Ammon's horn (tissue), 1 donor: ENCODE measurements at places on chromosomes 3 and 15.

- no peak for DNase-seq
Measured at GRCh38 chr3:177681852-177682251, 484.6 kb upstream of the TBL1XR1 start.

DNA sequence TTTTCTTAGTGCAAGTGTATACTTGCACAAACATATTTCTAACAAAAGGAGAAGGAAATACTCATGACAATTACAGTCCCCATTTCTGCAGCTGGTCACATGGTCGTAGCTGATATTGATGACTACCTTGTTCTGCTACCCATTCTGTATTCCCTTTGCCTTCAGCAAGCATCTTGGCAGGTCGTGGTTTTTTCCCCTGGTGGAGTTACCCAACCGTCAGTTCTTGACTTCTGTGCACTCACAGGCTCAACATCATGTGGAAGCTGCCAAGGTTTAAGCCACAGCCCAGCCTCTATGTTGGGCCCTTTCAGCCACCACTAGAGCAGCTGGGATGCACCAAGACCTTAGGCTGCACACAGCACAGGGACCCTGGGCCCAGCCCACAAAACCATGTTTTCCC, 56.1 kb downstream of the VGLL3 start:
- no peak for DNase-seq

- DNase-seq = no peak
Measured at GRCh38 chr3:123071581-123071980, 4.8 kb downstream of the PDIA5 start.

DNA sequence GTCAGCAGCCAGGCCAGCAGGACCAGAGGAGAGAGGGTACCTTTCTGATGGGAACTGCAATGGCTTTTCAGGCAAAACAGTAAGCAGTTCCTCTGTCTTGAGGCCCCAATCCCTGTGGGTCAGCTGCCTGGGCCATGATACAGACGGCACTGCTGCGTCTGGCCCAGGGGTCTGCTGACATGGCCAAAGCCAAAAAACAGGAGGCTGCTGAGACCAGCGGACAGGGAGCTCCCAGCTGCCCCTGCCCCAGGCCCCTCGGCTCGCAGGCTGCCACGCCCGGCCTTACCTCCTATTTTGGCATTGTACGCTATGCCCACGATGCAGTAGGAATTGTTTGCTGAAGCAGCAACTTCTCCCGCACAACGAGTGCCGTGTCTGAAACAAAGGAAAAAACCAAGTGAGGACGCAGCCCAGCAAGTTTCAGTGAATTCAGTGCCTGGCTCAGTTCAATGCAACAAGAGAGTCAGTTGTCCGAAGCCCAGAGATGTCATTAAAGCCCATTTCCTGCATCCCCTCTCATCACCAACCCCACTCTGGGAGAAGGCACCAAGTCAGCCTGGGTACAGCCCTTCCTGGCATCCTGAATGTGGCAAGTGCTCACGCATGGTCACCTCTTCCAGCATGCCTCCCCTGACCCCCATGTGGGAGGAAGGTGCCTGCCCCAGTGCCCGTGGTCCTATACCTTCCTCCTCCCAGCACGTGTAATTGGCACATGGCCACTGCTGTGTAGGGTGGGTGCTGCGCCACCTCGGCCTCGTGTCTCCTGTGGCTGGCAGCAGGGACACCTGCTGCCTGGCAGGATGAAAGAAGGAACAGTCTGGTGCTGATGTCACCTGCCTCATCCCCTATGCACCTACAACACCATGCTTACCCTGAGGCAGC, 61.7 kb downstream of the PCSK6 start:
- DNase-seq = no peak

DNA sequence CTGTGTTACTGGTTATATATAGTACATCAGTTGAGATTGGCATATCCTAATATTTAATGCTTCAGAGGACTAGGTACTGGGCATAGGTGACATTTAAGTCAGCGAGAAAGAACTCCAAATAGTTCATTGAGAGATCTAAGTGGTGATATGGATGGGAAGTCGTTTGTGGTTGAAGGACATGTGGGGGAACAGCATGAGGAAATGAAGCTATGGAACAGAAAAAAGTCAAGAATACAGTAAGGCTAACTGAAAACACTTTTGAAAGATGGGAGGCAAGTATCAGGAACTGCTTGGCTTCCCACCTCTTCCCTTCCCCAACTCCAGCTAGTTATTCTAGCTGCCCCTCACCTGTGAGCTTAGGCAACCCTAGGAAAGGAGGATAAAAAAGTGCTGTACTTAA, 3.7 kb upstream of the MYO5A start:
- DNase-seq = no peak

- DNase-seq = no peak
Measured at GRCh38 chr3:99969136-99969535, 145.2 kb downstream of the FILIP1L start.

GRCh38 chr3:56795097-56795828, 6.5 kb downstream of the ARHGEF3 start:
- DNase-seq = no peak

DNA sequence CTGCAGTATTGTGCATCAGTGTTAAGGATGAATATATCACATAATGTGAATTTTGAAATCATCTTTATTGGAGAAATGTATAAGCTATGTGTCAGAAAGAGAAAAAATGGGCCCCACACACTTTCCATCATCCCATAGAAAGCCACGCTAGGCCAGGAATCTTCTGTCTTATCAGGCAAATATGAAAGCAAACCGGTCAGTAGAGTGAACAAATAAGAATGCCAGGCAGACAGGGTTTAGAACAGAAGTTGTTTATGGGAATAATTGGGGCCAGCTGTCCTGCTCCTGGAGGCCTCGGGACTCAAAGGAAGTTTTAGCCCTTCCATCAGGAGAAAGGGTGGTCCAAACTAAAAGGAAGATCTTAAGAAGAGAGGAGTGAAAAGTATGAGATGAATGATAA, 39.5 kb downstream of the ZNF280D start:
- DNase-seq = no peak
